ENCODE measurements at places on chromosomes 7 and 10.
A peak's percentile ranks its signal among the peaks of the same experiment; 100 is the strongest.

- DNase-seq, result no peak
Measured at GRCh38 chr10:123270806-123271205, 116.6 kb downstream of the BUB3 start.

DNA sequence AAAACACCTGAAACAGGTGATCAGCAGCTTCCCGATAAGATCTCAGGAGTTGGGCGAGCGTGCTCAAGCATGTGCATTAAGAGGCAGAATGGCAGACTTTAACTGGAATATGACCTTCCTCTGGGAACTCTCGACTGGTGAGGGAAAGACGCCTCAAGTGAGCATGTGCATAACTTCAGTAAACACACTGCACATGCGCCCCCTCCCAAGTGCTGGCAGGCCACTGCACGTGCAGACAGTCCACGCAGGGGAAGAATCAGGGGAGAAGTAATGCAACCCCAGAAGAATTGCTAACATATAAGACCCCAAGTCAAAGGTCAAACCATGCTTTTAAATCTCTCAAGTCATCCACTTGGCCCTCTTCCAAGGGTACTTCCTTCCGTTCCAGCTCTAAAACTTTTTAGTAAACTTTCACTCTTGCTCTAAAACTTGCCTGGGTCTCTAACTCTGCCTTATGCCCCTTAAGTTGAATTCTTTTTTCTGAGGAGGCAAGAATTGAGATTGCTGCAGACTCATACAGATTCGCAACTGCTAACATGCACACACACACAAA, 541.0 kb downstream of the TNS3 start:
- DNase-seq, result no peak

DNA sequence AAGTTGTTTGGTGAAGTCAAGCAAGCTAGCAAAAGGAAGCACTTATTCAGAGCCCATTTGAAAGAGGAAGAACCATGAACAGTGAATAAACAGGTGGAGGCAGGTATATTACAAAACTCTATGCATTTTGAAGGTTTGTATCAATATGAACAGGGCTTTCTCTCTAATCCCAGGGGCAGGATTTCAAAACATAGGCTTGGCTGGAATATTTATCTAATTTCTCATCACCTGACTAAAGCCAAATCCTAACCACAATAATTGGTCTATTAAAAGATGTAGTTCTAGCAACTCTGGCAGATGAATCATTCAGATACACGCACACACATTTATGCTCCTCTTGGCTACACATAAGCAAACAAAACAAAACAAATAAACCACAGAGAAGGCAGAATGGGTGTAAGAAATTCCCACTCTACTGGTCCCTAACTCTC, 554.4 kb downstream of the INHBA start:
- DNase-seq, result no peak

- no peak for DNase-seq
Measured at GRCh38 chr10:101832325-101832771, 11.3 kb downstream of the KCNIP2 start.

- DNase-seq, result no peak
Measured at GRCh38 chr10:15436696-15437095, 65.6 kb upstream of the FAM171A1 start.

GRCh38 chr7:144725070-144725469, 110.8 kb downstream of the TPK1 start:
- DNase-seq, result no peak

DNA sequence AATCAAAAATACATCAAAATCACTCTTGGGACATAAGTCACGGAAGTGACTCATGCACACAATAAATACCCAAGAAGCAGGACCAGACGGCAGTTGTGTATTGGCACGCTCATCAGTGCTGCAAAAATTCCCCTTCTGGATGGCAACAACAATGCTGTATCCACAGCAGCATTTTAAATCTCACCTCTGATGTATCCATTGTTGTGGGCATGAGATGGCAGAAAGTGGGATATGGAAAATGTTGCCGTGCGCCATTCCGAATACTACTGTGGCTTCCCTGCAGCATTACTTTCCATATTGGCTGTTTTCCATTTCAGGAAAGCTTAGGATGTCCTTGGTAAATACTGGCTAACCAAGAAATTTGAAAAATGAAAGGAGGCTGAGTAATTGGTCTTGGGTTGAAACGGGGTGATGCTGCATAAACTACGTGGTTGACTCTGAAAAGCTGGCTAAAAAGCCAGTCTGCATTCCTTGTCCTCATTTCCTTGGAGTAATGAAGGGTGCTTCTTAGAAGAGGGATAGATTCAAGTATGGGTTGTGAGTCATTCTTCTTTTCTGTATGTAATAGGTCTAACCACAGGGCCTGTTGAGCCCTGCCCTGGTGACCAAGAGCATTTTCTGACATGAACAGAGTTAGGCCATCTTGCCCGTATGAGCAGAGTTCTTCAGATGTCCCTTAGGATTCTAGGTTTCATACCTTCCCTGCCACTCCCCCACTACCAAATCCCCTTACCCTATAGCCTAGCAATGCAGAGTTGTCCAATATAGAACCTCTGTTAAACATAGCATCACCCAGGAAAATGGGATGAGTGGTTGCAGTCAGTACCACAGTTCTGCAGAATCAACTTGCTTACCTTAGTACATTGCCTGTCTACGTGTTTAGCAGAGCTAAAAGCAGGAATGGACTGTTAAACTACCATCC, 36.3 kb upstream of the TOMM7 start:
- no peak for DNase-seq

- DNase-seq, result no peak
Measured at GRCh38 chr7:31094271-31094670, 42.2 kb downstream of the ADCYAP1R1 start.

DNA sequence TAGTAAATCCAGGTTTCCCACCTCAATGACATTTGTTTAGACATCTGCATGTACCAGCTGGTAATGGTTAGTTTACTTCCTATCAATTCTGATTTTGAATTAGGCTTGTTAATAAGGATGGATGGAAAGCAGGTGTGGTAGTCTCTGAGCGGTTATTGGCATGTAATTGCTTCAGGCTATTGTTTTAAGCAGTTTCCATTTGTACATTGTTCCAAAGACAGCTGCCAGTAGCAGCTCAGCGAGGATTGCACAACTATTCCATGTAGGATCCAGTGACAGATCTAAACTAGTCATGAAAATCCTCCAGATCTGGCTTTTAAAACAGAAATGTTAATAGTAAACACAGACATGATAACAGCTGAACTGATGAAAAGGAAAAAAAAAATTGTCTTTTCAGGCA, 436.0 kb upstream of the ADARB2 start:
- no peak for DNase-seq

DNA sequence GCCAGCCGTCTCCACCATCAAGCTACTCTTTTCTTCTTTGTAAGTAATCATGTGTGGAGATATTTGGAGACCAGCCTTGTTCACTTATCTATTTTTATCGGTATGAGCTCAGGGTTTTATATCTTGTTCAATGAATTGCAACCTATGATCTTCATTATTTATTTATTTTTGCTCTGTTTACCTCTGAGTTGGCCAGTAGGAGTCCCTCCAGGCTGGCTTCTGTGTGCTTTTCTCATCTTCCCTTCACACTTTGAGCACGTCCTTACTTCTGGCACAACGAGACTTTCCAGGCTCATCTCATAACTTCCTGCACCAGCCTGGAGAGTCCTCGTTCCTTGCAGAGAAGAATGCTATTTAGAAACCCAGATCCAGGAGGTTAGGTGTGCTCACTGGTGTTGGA, 375.8 kb upstream of the PODXL start:
- DNase-seq, result no peak

- DNase-seq, result no peak
Measured at GRCh38 chr7:100588438-100588837, 2.3 kb downstream of the FBXO24 start.

- DNase-seq, result no peak
Measured at GRCh38 chr7:74039337-74039736, 11.4 kb downstream of the ELN start.

GRCh38 chr10:106446920-106447319, 717.6 kb downstream of the SORCS1 start:
- DNase-seq, result no peak

GRCh38 chr7:76047811-76048667, at the start of the genes MDH2 and STYXL1:
TSS of gene MDH2 (plus strand) at chr7:76048106. CDS start at chr7:76048161, 55 bp downstream.
TSS of gene STYXL1 (minus strand) at chr7:76048000. CDS start at chr7:76030523, 17,477 bp downstream.
- DNase-seq, result peak; percentile 60

- DNase-seq, result no peak
Measured at GRCh38 chr7:104388222-104388621, 59.8 kb downstream of the LHFPL3 start.

DNA sequence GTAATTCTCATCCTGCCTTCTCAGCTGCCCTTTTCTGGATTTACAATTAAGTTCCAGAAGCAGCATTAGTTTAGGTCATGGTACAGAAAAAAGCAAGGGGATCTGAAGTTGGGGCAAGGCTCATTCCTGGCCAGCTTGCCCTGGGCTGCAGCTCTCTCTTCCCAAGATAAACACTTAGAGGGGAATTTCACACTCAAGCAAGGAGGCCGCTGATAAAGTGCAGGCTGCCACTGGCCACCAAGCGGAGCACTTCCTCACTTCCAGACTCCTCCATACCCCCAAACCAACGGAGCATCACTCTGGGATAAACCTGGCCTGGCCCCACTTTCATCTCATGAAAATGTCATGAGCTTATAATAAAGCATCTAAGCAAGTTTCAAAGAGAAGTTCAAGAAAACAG, 445.5 kb upstream of the MKI67 start:
- no peak for DNase-seq

DNA sequence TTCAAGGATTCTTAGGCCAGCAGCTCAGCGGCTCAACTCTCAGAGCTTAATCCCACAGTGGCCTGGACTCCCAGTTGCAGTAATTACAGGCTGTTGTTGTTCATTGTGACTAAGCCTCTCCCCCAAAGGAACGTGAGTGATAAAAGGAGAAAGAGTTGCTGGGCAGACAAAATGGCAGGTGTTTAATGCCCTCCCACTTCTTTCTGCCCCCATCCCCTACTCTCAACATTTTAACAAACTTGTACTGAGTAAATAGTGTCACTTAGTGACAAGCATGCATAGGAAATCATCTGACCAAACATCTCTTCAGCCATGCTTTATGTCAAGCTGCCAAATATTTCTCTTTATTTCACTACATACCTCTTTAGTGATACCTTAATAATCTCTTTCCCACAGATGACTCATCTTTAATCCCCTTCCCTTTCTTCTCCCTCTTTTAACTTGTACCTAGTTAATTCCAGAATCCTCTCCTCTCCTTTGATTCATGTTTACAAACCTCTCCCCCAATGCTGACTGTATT, 12.4 kb upstream of the MTERF1 start:
- DNase-seq, result no peak

GRCh38 chr10:28644647-28645046, 32.7 kb upstream of the BAMBI start:
- no peak for DNase-seq

- no peak for DNase-seq
Measured at GRCh38 chr10:76695069-76695468, 942.5 kb downstream of the KCNMA1 start.

- DNase-seq, result no peak
Measured at GRCh38 chr7:139726485-139726869, 51.3 kb downstream of the HIPK2 start.

DNA sequence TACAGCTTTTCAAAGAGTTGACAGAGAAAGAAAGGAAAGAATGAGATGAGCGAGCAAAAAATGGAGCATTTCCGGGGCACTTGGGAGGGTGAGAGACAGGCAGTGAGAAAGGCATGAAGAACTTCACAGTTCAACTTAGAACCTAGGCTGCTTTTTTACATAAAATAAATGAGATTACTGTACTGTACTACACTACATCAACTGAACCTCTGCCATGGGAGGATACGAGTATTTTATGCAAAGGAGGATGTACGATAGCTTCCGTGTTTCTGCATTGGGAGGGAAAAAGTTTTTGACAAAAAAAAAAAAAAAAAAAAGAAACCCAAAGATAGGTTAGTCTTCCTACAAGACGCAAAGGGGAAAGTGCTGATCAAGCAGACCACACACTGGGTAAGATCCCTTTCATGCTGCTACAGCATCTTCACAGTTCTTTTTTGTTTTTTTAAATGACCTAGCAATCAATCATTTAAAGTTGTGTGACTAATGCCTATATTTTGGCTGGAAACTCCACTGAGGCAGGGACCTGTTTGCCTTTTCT, 88.0 kb downstream of the RAPGEF5 start:
- no peak for DNase-seq

- DNase-seq, result no peak
Measured at GRCh38 chr10:65419629-65420028, 1506.2 kb upstream of the LRRTM3 start.

- DNase-seq, result no peak
Measured at GRCh38 chr7:157564517-157565177, 227.8 kb downstream of the DNAJB6 start.

- DNase-seq, result no peak
Measured at GRCh38 chr7:25628446-25628845, 400.2 kb upstream of the NPVF start.

GRCh38 chr10:98361131-98362025, 53.6 kb downstream of the PYROXD2 start:
- no peak for DNase-seq

DNA sequence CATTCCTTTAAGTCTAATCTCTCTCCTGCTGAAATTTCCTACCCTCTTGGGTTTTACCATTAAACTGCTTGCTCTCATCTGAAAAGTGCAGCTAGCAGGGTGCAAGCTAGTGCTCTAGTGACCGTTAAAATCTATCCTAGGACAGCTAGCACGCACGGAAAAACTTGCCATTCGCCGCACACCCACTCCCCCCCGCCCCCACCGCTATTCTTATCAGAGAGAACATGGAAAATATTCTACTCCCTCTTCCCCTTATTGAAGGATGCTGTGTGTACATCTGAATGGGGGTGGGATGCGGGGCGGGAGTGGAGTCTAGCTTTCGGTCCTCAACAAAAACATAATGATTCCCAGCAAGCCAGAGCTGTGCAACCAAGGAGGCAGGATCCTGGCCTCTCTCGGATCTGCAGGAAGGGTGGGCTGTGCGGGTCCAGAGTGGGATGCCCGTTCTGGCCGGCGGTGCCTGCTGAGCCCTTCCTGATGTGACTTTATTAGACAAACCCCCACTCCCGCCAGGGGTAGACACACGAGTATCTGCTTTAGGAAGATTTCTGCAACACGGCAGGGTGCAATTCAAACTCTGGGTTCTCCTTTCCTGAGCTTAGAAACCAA, 1.1 kb upstream of the ADRA2A start:
- no peak for DNase-seq

- DNase-seq, result no peak
Measured at GRCh38 chr10:46218921-46219320, 67.9 kb upstream of the ANTXRL start.

- DNase-seq, result no peak
Measured at GRCh38 chr7:90465816-90466215, 3.6 kb upstream of the PTTG1IP2 start.

GRCh38 chr10:103710490-103710889, 144.9 kb downstream of the SH3PXD2A start:
- no peak for DNase-seq
